Activated CD8-positive, alpha-beta memory T cell treated with anti-CD3 and anti-CD28 coated beads for 4 hours (primary cell): ENCODE measurements at places on chromosomes 13 and 19.

DNA sequence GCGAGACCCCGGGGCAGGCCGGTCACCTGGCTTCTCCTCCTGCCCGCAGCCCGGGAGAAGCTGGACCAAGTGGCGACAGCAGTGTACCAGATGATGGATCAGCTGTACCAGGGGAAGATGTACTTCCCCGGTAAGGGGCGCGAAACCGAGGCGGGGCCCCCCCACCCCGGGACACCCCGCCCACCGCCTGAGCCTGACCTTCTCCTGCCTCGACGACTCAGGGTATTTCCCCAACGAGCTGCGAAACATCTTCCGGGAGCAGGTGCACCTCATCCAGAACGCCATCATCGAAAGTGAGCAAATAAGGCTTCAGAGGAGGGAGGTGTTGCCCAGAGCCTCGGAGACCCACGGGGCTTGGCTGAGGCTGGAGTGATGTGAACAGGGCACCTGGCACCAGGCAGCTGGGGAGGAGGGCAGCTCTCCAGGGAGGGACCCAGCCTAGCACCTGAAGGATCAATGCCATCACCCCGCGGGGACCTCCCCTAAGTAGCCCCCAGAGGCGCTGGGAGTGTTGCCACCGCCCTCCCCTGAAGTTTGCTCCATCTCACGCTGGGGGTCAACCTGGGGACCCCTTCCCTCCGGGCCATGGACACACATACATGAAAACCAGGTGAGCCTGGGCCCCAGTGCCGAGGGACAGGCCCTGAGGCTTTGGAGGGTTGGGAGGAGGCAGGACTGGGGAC is 629 bp downstream of the IZUMO4 start:
- no peak for DNase-seq

DNA sequence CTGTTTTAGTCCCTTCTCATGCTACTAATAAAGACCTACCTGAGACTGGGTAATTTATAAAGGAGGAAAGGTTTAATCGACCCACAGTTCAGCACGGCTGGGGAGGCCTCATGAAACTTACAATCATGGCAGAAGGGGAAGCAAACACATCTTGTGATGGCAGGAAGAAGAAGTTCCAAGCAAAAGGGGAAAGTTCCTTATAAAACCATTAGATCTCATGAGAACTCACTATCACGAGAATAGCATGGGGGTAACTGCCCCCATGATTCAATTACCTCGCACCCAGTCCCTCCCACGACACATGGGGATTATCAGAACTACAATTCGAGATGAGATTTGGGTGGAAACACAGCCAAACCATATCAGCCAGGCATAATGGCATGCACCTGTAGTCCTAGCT is 13.0 kb upstream of the STRN4 start:
- DNase-seq = no peak

DNA sequence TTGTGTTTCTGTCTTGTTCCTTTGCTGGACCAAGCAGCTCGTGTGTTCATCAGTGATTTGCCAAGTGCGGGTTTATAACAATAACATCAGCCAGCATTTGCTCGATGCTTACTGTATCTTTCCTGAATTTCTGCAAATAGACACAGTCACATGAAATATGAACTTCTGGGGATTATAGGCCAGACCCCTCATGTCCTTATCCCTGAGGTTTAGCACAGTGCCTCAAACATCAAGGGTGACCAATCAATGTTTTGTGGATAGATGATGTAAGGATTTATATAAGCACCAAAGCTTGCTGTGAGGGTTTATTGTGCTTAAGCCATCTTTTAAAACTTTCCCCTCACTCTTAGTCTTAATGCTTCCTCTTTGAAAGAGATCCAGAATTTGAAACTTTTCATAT is 323.9 kb downstream of the SLC7A1 start:
- no peak for DNase-seq

DNA sequence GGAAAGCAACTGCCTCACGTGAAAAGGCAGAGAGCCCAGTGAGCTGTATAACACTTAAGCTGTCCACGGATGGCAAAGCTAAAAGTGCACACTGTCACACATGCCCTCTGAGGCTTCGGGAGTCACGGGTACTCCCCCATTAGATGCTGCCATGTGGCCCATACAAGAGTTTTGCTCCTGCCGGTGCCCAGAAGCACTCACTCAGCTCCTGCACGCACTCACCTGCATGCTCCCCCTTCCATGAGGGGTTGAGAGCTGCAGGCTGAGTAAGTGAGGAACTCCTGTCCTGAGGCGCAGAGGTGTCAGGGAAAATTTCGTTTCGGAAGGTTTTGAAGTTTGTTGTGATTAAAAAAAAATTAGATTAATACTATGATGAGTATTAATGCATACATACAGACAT is 939.2 kb upstream of the ATXN8OS start:
- no peak for DNase-seq

DNA sequence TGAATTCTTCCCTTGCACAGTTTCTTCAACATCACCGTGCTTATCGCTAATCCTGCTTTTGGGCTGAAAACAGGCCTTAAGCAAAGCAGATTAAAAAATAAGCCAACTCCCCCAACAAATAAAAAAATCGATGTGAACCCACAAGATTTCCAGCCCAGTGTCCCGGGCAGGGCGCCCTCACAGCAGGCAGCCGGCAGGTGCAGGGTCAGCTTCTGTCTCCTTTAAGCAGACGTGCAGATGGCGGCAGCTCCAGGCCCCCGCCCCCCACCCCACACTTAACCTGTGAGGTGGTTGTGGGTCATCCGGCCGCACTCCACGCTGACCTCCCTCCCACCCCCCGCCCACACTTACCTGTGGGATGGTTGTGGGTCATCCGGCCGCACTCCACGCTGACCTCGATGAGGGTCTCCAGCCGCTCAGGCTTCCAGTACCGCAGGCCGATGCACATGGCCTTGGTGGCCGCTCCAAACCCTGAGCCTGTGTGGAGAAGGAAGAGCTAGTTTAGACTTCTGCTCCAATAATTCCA is 19.8 kb downstream of the ADPRHL1 start:
- no peak for DNase-seq

DNA sequence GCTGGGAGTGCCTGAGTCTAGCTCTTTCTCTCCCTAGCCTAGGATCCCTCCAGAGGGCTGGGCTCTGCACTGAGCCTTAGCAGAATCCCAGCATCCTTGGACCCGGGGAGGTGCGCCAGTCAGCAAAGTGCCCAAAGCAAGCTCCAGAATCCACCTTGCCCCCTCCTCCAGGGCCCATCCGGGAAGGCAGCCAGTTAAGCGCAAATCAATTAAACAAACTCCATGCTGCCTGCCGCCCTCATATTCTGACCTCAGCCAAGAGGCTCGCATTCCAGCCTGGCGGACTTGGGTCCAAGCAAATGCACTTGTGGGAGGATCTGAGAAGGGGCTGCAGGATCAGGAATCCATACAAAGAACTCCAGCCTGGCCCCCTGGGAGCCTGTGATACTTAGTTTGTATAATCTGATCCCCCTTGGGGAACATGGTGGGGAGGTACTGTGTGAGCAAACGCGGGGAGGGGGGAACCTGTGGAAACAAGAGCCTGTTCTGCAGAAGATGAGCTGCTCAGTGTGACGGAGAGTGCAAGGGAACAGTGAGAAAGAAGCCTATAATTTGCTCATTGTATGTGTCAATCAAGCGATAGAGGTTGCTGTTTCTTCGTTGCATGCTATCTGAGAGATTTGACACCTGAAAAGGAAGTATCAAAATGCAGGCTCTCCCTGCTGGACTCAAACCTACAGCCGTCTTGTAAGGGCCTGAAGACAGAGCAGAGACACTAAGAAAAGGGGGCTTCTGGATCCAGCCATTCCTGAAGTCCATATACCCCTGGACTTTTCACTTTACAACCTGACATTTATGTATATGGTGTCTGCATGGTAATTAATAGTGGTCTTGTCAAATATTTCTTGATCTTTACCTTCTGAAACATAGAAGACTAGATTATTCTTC is 29.4 kb downstream of the ZNRF4 start:
- no peak for DNase-seq

- DNase-seq = no peak
These were observed 1015.7 kb downstream of the EFNB2 start for GRCh38 chr13:105519771-105520170.

DNA sequence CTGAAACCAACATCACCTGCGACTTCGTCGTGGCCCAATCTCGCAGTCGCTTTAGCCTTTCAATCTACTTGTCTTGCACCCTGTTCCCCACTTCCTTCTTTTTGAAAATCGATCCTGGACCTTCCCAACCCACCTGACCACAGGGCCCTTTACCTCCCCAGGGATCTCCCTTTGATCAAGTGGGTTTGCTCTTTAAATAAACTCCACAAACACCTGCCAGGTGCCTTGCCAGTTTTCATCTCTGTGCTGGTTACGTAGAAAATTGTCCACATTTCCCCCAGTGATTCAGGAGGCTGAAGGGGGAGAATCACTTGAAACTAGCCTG is 14.5 kb upstream of the RAB20 start:
- DNase-seq = no peak

DNA sequence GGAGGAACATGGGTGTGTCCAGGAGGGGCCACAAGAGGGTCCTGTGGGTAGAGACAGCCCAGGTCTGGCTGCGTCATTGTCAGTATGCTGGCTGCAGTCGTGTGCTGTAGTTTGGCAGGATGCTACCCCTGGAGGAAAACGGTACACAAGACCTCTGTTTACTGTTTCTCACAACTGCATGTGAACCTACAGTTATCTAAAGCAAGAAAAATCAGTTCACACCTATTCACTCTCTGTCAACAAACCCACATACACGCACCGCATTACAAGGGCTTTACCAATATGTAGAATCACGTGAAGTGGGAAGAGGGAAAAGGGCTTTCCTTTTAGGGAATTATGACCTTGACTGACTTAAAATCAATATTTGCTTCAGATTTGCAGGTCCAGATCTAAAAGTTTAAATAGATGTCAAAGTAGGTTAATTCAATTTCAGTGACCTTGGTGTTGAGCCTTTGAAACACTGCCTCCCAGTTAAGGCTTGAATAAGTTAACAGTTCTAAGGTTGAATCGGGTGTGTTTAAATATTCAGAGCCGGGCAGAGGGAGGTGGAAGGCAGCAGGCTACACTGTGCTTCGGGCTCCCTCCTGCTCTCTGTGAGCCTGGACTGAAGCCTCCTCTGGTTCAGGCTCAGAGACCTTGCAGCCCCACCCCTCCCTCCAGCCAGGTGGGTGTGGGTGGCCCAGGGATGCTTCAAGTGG is 17.2 kb upstream of the MCF2L start:
- no peak for DNase-seq
